ENCODE measurements at places on chromosomes 2 and 18.

DNA sequence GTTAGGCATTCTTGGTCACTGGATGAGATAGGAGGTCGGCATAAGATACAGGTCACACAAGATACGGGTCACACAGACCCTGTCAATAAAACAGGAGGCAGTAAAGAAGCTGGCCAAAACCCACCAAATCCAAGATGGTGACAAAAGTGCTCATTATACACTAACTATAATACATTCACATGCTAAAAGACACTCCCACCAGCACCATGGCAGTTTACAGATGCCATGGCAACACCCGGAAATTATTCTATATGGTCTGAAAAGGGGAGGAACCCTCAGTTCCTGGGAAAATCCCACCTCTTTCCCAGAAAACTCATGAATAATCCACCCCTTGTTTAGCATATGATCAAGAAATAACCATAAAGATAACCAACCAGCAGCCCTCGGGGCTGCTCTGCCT, 56.0 kb upstream of the PTPRM start:
- no peak for DNase-seq

DNA sequence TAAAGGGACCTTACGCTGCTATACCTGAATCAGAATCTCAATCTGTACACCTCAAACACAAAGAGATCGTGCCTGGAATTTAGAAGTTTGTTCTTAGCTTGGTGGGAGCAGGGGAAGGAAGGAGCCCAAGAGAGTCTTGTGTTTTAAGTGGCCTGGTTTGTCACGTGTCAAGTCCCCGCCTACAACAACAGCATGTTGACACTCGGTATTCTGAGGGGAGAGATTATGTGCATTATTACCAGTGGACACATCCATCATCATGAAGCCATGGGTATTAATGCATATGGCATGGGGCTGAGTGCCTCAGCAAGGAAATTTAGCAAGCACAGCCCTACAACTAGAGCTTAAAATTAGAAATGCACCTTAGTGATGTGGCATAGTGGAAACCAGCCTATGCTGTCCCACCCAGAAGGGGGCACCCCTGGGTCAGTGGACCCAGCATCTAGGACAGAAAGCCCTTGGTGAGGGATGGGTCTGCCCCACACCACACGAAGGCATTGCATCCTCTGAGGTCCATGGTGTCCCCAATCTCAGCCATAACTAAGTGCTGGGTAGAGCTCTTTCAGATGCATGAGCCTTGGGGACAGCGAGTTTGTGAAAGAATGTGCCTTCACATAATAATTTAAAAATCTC, 138.7 kb downstream of the MGAT5 start:
- no peak for DNase-seq

- DNase-seq, result no peak
Observed at GRCh38 chr2:228681979-228682378, 500.5 kb upstream of the SPHKAP start.

DNA sequence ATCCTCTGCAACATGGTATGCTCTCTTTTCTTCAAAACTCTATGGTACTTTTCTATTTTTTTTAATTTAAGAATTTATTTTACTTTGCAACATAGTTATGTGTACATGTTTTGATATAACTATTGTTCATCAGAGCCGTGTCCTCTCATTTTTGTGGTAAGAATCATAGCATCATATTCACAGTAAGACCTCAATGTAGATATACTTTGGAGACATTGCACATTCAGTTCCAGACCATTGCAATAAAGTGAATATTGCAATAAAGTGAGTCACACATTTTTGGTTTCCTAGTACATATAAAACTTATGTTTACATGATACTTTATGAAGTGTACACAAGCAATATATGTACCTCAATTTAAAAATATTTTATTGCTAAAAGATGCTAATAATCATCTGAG, 22.7 kb upstream of the LINC00305 start:
- no peak for DNase-seq

- DNase-seq, result no peak
Observed at GRCh38 chr2:238108423-238109183, 8.5 kb downstream of the ESPNL start.

- no peak for DNase-seq
Observed at GRCh38 chr2:2321200-2321540, 9.9 kb downstream of the MYT1L start.

DNA sequence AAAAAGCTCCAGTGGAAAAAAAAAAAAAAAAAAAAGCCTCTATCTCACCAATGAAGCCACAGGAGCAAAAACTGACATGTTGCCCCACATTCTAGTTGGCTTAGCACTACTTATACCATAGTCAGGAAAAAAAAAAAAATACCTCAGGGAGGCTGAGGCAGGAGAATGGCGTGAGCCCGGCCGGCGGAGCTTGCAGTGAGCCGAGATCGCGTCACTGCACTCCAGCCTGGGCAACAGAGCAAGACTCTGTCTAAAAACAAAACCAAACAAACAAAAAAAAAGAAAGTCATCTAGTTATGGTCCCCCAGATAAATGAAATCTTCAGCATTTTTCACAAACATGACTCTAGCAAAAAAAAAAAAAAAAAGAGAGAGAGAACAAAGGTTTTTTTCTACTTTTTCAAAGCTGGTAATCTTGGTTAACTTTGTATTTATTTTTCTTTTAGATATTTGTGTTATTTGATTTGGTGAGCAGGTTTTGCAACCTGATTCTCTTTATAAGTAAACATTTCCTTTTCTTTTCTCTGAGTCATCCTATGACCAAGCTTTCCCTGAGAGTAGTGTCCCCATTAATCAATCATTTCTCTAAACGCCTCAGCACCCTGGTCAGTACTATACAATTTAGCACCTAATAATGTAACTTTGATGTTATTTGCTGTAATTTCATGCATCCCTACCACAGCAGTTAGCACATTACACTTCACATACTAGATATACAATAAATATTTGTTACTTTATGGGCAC, 273.7 kb upstream of the PIK3C3 start:
- no peak for DNase-seq

GRCh38 chr2:101412092-101412694, 24.9 kb upstream of the CREG2 start:
- no peak for DNase-seq

DNA sequence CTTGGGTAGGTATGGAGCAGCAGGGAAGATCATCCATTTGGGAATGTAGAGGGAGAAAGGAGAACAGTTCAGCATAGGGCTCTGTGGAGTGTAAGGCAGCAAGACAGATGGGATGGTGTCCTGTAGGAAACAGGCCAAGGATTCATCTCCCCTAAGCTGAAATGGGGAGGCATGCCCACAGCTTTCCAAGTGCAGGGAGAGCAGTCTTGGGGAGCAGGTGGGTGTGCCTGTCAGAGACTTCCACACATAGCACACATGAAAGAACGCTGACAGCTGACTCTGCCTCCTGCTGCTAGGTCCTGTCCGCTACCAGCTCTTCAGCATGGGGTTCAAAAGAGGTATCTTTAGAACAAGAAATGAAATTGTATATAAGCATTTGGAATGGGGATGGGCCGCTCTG, 9.0 kb downstream of the SETBP1 start:
- no peak for DNase-seq

DNA sequence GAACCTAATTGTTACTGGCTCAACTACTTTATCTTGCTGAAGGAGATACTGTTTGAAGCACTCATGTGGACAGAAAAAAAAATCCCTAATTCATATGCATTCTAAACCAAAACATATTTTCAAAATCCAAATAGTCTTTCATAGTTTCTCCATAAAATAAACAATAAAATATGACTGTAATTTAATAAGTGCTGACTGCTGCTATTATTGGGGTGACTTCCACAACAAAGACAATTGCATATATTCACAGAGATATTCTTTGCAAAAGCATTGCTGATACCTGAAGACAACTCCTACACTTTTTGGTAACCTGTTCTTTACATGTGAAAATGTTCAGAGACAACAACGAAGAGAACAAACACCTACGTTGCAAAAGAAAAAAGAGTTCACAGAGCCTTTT, 73.1 kb upstream of the RPE start:
- no peak for DNase-seq

- DNase-seq, result no peak
Observed at GRCh38 chr2:186962085-186962747, 113.2 kb upstream of the ZSWIM2 start.

DNA sequence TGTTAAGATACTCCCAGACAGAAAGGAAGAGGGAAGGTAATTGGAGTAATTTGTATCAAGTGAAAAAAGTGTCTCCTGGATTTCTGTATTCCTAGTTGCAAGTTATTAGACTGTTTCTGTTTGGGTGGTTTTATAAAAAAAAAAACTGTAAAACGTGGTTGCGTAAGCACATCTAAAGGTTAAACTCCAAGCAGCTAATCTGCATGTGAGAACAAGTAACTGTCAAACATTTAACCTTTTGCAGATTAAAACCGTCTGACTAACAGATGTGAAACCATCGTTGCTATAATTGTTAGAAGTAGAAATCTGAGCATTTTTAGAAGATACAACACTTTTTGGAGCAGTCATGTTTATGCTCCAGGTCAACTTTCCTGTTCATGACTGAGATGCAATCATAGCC, 72.3 kb downstream of the AFF3 start:
- no peak for DNase-seq

DNA sequence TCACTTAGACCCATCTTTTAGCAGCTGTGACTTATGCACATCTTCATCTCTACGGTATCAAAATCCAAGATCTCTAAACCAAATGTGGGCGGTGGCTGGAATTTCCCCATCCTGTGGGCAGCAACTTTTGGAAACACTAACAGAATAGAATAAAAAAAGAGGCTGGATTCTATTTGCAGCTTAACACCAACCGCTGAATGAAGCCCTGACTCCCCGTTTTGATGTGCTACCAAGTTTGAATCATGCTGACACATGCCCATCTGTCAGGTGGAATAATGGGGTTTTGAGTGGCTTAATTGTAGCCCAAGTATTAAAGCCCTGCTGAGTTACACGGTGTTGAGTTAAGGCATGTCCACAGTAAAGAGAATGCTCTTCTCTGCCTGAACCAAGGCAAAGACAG, 165.2 kb downstream of the MTCL1 start:
- no peak for DNase-seq

DNA sequence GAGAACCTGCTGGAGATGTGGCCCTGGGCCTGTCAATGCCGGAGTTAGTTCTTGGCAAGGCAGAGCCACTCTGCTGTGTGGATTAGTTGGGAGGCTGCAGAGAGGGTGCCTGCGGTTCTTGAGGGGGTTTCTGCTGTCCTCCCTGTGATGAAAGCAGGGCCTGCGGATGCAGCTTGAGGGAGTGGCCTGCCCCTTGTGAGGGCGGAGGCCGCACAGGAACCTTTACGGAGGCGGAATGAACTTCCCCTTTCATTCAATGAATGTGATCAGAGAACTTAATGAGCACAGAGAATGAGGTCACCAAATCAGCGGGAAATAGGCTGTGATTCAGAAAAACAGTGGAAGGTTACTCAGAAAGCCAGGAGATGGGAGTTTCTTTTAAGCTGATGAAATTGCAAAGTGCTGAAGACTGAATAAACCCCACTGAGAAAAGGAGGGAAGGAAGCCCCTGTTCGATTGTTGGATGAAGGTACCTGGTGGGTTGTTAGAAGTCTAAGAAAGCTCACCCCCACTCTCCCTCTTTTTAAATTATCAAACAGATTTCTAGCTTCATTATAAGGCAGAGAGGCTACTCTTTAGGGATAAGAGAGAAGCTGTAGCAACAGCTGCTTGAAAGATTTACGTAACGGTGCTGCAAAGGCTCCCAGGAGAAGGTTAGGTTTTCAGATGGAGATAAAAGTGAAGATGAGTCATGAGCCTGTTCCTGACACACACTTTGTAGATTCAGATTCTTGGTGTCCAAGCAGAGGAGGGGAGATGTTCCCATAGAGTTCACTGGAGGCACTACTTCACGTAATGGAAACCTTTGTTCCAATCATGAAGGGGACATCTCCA, 47.4 kb downstream of the VWA3B start:
- DNase-seq, result no peak

DNA sequence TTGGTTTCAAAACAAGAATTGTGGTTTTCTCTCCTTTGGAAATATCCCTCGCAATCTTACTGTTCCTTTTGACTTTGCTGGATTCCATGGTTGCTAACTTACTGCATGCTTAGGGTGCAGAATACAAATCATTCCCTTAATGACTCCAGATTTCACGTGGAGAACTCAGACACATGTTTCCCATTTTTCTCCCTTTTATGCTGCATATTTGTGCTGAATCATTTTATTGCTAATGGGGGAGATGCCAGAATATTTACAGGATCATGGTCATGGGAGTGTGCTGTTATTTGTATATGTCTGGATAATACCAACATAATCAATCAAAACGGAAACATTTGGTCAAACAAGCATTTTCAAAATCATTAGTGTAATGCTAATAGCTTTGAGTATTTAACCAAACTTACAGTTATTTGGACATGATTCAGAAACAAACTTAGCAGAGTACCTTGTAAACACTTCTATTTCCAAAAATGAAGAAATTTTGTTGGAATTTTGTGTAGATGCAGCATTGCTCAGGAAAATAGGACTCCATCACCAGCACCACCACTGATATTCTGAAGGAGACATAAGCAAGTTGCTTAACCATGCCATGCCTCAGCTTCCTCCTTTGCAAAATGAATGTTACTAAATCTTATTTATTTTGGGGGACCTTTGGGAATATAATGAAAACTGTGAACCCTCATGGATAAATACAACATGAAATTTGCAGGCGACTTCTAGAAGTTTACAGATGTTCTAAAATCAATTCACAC, 122.5 kb upstream of the RND3 start:
- DNase-seq, result no peak

DNA sequence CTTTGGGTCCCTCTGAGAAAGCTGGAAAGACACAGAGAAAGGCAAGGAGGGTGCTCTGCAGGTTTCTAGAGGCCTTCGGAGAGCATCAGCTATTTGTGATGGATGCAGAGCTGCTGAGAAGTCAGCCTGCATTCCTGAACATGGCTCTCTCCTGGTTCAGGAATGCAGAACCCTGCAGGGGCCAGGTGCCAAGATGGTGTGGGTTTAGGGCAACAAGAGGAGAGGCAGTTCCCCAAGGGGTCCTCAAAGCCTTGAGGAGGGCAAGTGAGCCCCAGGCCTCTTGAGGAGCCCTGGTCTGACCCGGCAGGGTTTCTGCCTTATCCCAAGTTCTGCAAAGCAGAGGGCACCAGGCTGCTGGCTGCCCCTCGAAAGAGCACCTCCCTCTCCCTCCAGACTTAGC, 93.3 kb downstream of the HS1BP3 start:
- DNase-seq, result no peak

Measured in liver (tissue), 10 donors.